ENCODE measurements at places on chromosomes 2 and 18. TPM values are rescaled to one million over a fixed set of nuclear protein-coding genes. Genes with fewer than 3 reads are reported as not detected.
A peak's percentile ranks its signal among the peaks of the same experiment; 100 is the strongest.

DNA sequence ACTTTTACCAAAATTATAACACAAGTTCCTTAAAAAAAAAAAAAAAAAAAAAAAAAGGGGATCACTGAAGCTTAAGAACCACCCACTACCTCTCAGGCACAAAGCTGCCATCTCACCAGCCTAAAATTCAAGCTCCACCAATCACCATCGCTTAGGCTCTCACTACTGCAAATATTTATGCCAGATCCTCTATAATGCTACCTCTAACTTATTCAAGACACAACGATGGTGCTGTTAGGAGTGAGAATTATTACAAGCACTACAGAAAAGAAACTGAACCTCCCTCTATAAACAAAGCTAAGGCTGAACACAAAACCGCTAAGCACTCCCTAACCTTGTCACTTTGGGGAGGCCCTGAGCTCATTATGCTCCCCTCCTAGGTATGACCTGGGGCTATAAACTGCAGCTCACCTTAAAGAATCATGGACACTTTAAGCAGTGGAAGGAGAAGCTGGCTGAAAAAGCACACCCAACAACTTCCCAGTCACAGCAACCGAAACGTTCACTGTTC is 3.6 kb downstream of the FZD5 start:
- peaks cover 25% of the 10 kb centered on the region for H3K4me1 ChIP-seq
- H3K27ac ChIP-seq: no peak overlapping the region
- no peak overlapping the region for H3K4me3 ChIP-seq
- no peak for DNase-seq
- H3K36me3 ChIP-seq: no peaks in the 10 kb centered on the region

GRCh38 chr2:178508646-178509045 is 28.4 kb downstream of the PLEKHA3 start:
- no peak for DNase-seq
- H3K27ac ChIP-seq: no peak overlapping the region
- peaks cover 15% of the 10 kb centered on the region for H3K4me1 ChIP-seq
- no peaks in the 10 kb centered on the region for H3K27me3 ChIP-seq

DNA sequence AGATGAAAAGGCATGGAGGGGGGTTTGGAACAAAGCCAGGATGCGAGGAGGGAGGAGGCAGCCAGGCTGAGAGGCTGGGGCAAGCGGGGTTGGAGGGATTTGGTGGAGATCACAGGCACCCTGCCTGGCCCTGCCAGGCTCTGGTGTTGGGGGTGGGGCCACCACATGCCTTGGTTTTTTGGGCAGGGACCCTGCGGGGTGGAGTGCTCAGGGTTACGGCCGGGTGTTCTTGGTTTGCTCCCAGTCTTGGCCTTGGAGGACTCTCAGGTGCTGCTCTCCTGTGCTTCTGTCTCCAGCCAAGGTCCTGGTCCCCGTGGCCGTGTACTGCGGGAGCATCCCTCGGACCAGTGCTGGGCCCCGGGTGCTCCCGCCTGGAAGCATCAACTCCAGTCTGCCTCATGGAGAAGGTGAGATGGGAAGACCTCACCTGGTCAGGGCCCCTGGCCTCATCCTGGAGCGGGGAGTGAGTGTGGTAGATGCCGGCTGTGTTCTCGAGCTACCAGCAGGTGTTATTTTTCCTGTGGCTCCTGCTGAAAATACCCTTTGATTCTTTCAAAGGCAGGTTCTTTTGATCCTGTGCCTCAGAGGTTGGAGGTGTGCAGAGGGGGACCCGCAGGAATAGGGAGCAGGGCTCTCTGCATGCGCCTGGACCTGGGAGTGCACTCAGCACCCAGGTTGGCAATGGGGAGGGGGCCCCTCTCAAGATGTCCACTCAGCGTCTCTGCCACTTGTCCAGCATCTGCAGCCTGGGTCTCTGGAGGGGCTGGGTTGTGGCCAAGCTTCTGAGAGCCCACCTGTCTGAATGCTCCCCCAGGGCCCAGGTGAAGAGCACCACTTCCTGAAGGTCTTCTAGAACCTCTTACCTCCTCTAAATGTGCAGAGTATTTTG is 17.0 kb downstream of the TOGARAM2 start:
- H3K27me3 ChIP-seq: peaks cover 13% of the 10 kb centered on the region
- H3K4me3 ChIP-seq: no peak overlapping the region
- DNase-seq: no peak
- H3K27ac ChIP-seq: no peak overlapping the region
- peaks cover 22% of the 10 kb centered on the region for H3K4me1 ChIP-seq
- no peaks in the 10 kb centered on the region for H3K36me3 ChIP-seq

- peaks cover 12% of the 10 kb centered on the region for H3K4me1 ChIP-seq
- no peak overlapping the region for H3K4me3 ChIP-seq
- DNase-seq: no peak
- no peak overlapping the region for H3K27ac ChIP-seq
- H3K27me3 ChIP-seq: peaks cover 4% of the 10 kb centered on the region
These were observed 19.4 kb downstream of the TMEM178A start for GRCh38 chr2:39685126-39685525.

DNA sequence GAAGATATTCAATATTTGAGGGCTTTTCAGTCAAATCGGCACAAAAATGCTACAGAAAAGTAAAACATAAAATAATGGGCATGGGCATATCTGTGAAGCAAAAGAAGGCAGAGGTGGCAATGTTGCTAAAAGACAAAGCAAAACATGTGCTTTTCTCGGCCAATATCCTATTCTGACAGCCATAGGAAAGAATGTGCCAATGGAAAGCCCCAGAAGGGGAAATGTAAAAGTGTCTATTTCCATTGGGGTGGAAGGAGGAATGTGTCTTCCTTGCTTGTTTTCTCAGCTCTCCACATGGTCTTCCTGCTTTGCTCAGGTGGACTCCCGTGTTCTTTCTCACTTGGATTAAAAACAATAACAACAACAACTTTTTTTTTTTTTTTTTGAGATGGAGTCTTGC is 13.7 kb upstream of the PER2 start:
- peaks cover 24% of the 10 kb centered on the region for H3K27me3 ChIP-seq
- no peak overlapping the region for H3K27ac ChIP-seq
- no peak overlapping the region for H3K4me3 ChIP-seq
- no peaks in the 10 kb centered on the region for H3K4me1 ChIP-seq

- no peaks in the 10 kb centered on the region for H3K36me3 ChIP-seq
- peak overlapping the region; percentile 75 for H3K27ac ChIP-seq
- peaks cover 82% of the 10 kb centered on the region for H3K4me1 ChIP-seq
- no peak overlapping the region for H3K4me3 ChIP-seq
- no peaks in the 10 kb centered on the region for H3K27me3 ChIP-seq
These were observed 299.8 kb downstream of the TCF4 start for GRCh38 chr18:55287935-55288868.

GRCh38 chr2:237315170-237315828 is 98.7 kb downstream of the COL6A3 start:
- H3K36me3 ChIP-seq: peaks cover 26% of the 10 kb centered on the region
- DNase-seq: peak; percentile 97
- H3K27ac ChIP-seq: peak overlapping the region; percentile 95
- H3K4me3 ChIP-seq: peak overlapping the region; percentile 50

- H3K27me3 ChIP-seq: peaks cover 39% of the 10 kb centered on the region
- H3K27ac ChIP-seq: no peak overlapping the region
- H3K36me3 ChIP-seq: no peaks in the 10 kb centered on the region
- no peak for DNase-seq
- no peak overlapping the region for H3K4me3 ChIP-seq
These were observed 16.8 kb downstream of the CXCR1 start for GRCh38 chr2:218149848-218150440.

DNA sequence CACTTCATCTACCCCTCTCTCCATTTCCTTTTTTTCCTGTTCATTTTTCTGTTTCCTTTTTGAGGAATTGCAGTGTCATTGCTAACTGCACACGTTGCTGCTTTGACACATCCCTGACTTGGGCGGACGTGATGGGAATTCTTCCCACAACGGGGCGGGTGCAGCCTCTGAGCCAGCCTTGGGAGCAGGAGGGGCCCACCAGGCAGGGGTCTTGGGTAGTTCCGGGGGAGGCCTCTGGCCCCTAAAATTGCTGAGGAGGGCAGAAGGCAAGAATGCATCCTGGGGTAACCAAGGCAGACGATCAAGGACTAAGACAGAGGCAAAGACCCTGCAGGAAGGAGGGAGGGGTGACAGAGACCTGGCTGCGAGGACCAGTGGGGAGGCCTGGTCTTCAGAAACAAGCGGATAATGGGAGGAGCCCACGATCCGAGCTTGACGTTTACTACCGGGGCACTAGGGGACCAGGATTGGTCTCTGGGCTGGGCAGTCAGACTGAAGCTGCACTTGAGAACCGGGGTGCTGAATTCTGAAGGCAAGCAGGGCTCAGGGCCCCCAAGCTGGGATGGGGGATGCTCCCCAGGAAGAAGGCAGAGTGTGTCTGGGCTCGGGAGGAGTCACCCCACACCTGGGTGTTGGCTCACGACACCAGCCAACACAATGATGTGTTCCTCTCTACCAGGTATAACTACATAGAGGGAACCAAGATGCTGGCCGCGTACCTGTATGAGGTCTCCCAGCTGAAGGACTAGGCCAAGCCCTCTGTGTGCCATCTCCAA is 14.8 kb upstream of the CNDP1 start:
- no peaks in the 10 kb centered on the region for H3K27me3 ChIP-seq
- H3K4me3 ChIP-seq: no peak overlapping the region
- no peak overlapping the region for H3K27ac ChIP-seq
- DNase-seq: no peak

MERTK gene
- total RNA-seq: not detected

AP1S3 gene
- total RNA-seq: 4.5 TPM

C2orf78 gene
- not detected for total RNA-seq
